Karpas-422 (cell line): ENCODE measurements at places on chromosomes 1 and 21. TPM values are rescaled to one million over a fixed set of nuclear protein-coding genes. Genes with fewer than 3 reads are reported as not detected.
A peak's percentile ranks its signal among the peaks of the same experiment; 100 is the strongest.

DNA sequence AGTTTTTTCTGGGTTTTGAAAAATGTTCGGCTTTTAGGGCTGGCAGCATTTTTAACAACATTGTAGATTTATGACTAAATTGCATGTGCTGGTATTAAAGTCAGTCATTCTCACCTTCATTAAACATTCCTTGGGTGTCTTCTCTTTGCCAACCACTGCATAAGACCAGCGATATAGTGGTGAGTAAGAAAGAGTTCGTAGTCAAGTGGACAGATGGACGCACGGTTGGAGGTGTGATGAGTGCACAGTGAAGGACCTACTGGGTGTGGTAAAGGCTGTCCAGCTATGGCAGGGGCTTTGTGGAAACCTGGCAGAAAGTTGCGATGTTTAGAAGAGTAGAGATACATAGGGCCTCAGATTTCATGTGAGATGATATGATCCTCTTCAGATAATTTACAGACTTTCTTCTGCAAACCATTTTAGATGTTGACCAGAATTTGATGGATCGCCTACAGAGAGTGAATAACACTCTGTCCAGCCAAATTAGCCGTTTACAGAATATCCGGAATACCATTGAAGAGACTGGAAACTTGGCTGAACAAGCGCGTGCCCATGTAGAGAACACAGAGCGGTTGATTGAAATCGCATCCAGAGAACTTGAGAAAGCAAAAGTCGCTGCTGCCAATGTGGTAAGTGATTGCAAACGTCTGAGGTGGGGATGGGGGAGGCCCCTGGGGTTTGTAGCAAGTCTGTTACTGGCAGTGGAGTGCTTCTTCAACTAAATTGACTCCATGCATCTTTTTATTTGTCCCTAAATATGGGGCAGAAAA, 56.0 kb upstream of the LAMC2 start:
- no peaks in the 10 kb centered on the region for H3K4me1 ChIP-seq
- H3K4me3 ChIP-seq = no peak overlapping the region
- H3K27ac ChIP-seq = no peak overlapping the region
- no peak for DNase-seq
- H3K36me3 ChIP-seq = no peaks in the 10 kb centered on the region

DNA sequence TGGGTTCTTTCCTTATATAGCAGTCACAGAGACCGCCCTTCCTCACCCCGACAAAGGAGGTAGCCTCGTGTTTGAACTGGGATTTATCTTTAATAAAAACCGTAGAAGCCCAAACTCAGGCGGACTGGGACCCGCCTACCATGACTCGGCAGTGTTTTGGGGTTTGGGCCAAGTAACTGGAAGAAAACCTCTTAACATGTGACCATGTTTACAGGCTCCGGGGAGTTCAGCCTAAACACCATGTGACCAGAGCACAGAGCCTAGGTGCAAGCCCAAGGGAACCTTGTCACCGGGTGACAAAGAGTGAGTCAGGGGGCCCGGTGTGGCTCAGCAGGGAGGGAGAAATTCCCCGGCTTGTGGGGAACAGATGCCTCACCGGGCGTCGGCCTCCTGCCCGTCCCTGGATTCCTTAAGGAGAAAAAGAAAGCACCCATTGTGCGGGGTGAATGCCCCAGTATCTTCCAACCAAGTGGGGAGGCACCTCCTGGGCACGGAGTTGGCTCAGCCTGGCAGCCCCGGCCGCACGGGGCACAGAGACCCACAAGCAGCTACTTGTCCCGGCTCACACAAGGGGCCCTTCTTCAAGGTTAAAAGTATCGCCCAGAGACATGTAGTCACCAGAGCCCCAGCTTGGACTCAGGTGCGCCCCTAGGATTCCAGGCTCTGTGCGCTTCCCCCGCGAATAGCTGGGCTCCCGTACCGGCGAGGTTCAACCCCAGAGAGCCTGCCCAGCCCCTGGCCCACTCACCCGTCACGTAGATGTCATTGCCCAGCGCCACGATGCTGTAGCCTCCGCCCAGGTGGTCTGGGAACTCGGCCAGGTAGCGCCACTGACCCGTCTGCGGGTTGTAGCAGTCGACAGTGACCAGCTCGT, 1.4 kb downstream of the KLHL21 start:
- no peaks in the 10 kb centered on the region for H3K27me3 ChIP-seq
- peaks cover 3% of the 10 kb centered on the region; the same call in 1 of the 2 replicates for H3K36me3 ChIP-seq

- H3K4me3 ChIP-seq = no peak overlapping the region
- H3K27me3 ChIP-seq = no peaks in the 10 kb centered on the region
- DNase-seq = no peak
- peaks cover 16% of the 10 kb centered on the region for H3K4me1 ChIP-seq
- H3K27ac ChIP-seq = no peak overlapping the region
- peaks cover 31% of the 10 kb centered on the region for H3K36me3 ChIP-seq
Observed at GRCh38 chr21:44773291-44773932, 28.2 kb downstream of the UBE2G2 start.

DNA sequence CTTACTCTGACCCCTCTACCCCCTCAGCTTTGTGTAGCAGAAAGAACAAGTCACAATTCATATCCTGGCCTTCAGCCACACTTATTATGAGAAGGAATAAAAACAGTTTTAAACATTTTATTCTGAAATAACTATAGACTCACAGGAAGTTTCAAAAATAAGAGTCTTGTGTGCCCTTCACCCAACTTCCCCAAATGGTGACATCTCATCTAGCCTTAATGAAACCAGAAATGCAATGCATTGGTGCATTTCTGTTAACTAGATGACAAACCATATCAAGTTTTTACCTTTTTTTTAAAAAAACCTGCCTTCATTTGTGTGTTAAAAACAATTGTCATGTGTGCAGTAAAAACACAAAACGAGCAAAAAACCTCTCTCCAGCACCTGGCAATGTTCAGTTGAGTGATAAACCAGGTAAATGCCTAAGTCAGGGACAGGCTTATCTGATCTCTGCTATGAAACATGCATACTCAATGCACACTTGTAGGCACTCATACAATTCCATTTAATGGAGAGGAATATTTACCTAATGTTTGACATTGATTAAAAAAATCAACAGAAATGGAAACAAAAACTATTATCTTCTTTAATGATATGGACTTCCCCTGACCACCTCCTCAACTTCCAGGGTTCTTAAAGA, 51.5 kb downstream of the SH3BGR start:
- peaks cover 12% of the 10 kb centered on the region for H3K4me1 ChIP-seq
- no peaks in the 10 kb centered on the region for H3K36me3 ChIP-seq
- H3K27ac ChIP-seq = no peak overlapping the region
- peak; percentile 53 for DNase-seq
- H3K27me3 ChIP-seq = no peaks in the 10 kb centered on the region; the same call in 1 of the 2 replicates

GRCh38 chr1:212366901-212367300, 47.8 kb downstream of the PACC1 start:
- H3K4me3 ChIP-seq = no peak overlapping the region
- peaks cover under 1% of the 10 kb centered on the region for H3K4me1 ChIP-seq
- H3K36me3 ChIP-seq = peaks cover 59% of the 10 kb centered on the region

DNA sequence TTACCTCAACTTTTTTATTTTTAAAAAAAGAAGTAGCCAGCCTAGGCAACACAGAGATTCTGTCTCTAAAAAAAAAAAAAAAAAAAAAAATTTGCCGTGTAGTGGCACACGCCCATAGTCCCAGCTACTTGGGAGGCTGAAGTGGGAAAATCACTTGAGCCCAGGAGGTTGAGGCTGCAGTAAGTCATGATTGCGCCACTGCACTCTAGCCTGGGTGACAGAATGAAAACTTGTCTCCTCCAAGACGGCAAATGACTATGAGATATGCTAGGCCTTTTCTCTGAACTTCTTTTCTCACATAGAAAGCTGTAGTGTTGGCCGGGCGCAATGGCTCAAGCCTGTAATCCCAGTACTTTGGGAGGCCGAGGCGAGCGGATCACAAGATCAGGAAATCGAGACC, 24.7 kb upstream of the PTCH2 start:
- H3K27me3 ChIP-seq = no peaks in the 10 kb centered on the region
- no peak overlapping the region for H3K27ac ChIP-seq
- H3K36me3 ChIP-seq = peaks cover 15% of the 10 kb centered on the region; the same call in 1 of the 2 replicates
- DNase-seq = no peak

The ATP5PO gene
- total RNA-seq = 310 and 335 TPM in 2 replicates

DNA sequence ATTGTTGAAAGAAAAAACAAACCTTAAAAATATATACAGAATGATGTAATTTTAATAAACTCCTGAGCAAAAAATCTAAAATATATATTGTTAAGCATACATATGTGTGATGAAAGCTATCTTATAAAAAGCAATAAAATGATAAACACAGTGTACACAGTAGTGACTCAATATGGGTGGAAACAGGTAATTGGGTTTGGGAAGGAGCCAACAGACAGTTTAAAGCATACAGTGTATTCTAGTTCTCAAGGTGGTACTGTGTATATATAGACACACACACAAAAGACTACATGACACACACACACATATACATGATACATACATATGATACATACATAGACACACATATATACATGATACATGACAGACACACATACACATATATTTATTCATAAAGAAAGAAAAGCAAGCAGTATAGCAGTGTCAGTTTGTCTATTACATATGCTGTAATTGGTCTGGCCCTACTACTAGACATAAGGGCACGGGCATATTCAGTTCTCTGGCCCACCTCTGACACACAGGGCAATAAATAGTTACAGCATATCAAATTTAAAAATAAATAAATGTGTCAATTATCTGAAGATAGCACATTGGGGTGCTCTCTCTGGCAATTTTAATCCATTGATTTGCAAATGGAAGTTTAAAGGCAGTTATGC, 330.2 kb downstream of the S1PR1 start:
- no peak overlapping the region for H3K27ac ChIP-seq
- no peaks in the 10 kb centered on the region for H3K36me3 ChIP-seq
- no peaks in the 10 kb centered on the region for H3K4me1 ChIP-seq

- no peak overlapping the region for H3K4me3 ChIP-seq
- H3K4me1 ChIP-seq = no peaks in the 10 kb centered on the region
- no peak for DNase-seq
- no peaks in the 10 kb centered on the region for H3K27me3 ChIP-seq
- H3K36me3 ChIP-seq = no peaks in the 10 kb centered on the region
Observed at GRCh38 chr1:169680377-169681019, 30.9 kb downstream of the SELL start.

DNA sequence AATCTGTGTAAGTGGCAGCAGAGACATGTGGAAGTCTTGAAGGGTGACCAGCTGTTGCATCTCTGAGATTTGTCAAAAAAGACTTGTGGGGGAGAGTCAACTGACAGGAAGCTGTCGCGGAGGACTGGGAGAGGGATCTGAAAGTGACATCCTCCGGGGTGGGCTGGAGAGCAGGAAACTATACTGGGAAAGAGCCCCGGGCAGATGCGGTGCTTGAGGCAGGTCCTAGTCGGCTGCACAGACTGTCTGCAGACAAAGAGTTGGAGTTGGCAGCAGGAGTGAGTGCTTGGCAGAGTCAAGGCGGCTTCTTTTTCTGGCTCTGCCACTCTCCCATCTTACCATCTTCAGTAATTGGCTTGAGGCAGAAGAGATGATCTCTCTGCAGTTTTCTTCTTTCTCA, 294.0 kb upstream of the C1orf87 start:
- H3K36me3 ChIP-seq = no peaks in the 10 kb centered on the region
- H3K4me1 ChIP-seq = no peaks in the 10 kb centered on the region
- no peak for DNase-seq
- no peak overlapping the region for H3K27ac ChIP-seq
- no peak overlapping the region for H3K4me3 ChIP-seq

DNA sequence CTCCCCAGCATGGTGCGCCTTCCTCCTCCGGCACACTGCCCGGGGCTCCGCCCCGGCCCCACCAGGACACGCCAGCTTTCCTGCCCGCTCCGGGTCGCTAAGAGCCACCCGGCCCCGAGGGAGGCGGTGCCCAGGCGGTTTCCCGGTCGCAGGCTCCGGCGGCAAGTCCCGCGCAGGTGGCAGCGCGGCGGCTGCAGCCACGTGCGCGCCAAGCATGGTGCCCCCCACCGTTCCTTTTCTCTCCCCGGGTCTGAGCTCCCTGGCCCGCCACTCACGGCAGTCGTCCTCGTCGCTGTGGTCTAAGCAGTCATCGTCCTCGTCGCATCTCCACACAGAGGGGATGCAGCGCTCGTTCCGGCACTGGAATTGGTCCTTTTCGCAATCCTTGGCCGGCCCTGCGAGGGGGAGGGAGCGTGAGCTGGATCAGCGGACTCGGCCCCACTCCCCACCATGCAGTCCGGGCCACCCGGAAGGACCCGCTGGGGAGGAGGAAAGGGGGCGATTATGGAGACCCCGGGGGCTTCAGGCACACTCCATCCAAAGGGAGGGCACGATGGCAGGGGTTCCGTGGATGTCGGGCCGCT, 1.2 kb downstream of the LRP8 start:
- H3K27me3 ChIP-seq = no peaks in the 10 kb centered on the region
- H3K4me3 ChIP-seq = peak overlapping the region; percentile 84
- peak overlapping the region; percentile 85 for H3K27ac ChIP-seq
- H3K36me3 ChIP-seq = peaks cover 34% of the 10 kb centered on the region; the same call in 1 of the 2 replicates
